Naive thymus-derived CD8-positive, alpha-beta T cell (primary cell): ENCODE measurements at places on chromosomes 2 and 18.

GRCh38 chr2:118981632-118982031 lies 39.6 kb downstream of the MARCO start:
- DNase-seq: no peak

- DNase-seq: no peak
Measured at GRCh38 chr2:186653511-186653910, 40.3 kb upstream of the FAM171B start.

DNA sequence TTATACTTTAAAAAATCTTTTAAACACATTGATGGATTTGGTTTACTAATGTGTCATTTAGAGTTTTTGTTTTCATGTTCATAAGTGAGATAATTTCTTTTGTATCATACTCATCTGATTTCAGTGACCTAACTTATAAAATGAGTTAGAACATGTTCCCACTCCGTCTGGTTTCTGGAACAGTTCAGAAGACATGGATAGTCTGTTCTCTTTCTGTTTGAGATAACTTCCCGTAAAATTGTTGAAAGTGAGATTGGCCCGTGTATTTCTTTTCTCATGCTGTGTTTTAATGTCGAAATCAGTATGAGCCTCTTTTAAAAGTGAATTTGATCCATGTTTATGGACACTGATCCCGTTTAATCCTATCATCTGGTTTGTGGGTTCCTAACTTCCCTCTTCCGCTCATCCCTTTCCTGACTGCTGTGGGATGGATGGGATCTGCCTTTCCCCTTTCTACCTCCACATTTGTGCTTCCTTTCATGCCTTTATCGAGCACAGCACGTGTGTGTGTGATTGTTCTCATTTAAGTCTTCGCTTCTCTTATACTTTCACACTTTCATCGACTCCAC lies 78.9 kb downstream of the COPS8 start:
- DNase-seq: no peak

DNA sequence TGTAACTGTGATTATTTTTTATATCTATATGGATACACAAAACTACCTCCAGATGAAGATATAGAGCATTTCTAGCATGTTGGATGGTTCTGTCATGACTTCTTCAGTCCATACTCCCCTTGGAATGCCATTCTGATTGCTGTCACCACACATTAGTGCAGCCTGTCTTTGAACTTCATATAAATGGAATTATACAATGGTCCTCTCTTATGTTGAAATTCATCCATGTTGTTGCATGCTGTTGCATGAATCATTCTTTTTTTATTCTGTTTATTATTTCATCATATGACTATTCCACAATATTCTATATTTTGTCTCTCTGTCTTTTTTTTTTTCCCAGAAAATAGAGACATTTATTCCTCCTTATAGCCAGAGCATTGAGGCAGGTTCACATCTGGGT lies 74.1 kb downstream of the OSBPL6 start:
- DNase-seq: no peak

- no peak for DNase-seq
Measured at GRCh38 chr2:143948710-143949109, 571.2 kb downstream of the ZEB2 start.

DNA sequence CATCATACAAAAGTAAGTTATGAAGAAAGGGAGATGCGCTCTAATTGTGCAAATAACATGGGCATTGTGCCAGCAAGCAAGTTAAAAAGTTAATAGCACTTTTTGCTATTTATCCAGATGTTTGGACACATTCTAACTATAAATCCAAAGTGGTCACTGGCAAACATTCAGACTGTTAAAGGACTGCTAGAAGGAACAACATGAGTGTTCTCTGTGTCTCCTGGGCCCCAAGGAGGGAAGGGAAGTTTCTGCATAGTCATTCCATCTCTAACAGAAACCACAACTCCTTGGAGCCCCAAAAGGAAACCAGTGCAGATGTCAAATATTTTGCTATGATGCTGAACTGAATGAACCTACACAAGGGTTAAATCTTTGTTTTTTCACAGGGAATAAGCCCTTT lies 213.3 kb upstream of the HNRNPA3 start:
- DNase-seq: no peak

GRCh38 chr2:241999184-241999583 lies 129.7 kb downstream of the RTP5 start:
- DNase-seq: no peak

DNA sequence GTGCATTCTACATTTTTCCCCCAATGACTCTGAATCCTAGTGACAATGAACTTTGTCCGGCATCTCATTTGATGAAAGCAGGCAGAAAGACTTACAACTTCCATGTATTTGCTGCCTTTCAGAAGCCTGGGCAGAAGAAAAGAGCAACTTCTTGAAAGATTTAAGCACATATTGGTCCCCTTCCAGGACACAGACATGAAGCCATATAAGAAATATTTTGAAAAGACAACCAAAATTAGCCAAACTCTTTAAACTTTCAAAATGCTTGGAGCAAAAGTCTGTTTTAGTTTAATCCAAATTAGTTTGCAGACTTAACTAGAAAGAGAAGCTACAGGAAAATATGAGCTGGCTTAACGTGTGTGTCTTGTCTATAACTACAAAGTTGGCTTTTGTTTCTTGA lies 492.5 kb downstream of the NR4A2 start:
- no peak for DNase-seq
